ENCODE measurements at places on chromosomes 2 and 18.

- no peak for DNase-seq
Observed at GRCh38 chr2:152062125-152063091, 36.4 kb downstream of the CACNB4 start.

DNA sequence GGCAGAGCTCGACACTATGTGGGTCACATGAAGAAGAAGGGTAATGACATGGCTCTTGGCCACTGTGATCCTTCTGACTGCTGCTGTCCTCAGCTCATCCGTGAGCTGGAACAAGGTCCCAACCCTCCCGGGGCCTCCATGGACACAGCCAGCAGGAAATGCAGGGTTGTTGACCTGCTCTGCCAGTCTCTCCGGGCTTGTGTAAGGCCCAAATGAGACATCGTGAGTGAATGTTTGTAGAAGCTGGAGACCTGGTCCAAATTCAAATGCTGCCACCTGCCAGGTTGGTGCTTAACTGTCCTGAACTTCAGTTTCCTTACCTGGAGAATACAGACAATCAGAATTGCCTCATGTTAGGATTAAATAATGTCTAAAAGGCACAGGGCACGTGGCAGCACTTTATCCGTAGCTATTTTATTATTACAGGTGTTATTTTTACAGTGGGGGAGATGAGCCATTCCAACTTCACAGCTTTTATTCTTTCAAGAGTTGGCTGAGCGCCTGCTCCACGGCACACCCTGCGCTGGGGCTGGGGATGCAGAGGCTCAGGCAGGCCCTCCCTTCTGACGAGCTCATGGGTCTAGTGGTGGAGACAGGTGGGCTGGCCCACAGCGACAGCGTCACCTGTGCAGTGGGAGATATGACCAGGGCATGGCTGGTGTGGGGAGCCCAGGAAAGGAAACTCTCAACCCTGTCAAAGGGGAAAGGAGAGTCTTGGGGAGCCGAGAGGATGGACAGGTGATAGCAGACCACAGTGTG, 15.1 kb downstream of the ARHGEF4 start:
- no peak for DNase-seq

GRCh38 chr2:127220102-127220767, at the start of gene CYP27C1:
Gene CYP27C1 (minus strand): TSS chr2:127220299. CDS start chr2:127220270, 29 bp downstream.
- DNase-seq, result no peak

DNA sequence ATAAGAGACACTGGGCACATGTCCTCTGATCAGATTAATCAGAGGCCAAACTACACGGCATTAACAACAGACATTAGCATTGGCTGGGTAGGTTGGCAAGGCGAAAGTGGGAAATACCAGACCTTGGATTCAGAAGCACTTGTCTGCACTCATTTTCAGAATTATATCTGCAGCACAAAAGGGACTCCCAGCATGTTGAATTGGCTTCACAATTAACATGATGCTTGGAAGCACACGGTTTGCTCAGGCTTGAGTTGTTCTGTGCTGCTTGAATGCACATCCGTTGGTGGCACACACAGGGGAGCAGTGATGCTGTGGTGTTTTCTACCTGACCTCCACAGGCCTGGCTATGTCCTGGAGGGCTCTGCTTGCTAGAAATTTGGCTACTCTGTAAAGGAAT, 83.9 kb downstream of the ACTR3 start:
- DNase-seq, result no peak

DNA sequence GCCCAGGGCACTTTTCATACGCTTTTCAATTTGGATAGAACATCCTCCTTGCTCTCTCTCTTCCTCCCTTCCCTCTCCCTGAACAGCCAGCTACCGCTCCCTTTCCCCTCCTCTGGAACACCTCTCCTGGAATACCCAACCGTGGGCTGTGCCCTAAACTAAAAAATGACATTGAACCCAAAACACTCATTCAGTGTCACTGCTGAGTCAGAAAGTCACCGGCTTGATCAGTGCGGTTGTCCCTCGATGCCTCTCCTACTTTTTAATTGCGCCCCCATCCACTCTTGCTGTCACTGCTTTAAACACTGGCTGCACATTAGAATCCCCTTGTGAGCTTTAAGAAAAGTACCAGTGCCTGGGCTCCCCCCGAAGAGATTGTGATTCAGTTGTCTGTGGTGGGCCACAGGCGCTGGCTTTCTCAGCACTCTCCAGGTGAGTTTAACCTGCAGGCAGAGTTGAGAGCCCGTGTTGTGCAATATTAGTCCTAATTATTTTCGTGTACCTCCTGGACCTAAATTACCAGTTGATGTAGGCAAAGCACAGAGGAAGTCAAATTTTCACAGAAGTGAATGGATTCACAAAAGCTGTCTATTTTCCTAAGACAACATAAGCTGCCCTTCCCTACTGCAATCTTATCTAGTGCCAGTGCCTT, 302.0 kb downstream of the PRKCE start:
- no peak for DNase-seq

DNA sequence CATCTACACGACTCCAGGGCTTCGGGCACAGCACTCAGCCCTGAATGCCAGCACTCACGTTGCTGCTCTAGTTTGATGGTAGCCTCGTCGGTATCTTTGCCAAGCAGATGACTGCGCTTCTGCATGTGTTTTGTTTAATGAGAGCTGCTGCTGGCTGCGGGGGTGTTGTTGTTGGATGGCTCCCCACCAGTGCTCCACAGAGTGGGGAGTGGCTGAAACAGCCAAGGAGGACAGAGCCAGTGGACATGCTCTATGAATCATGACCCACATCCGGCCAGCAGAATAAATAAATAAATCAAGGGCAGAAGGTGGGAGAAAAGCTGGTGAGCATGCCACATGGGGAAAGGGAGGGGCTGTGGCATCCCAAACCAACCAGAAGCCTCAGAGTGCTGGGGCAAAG, 131.2 kb upstream of the SOX11 start:
- no peak for DNase-seq

GRCh38 chr2:100819370-100820272, at the start of gene NPAS2:
Gene NPAS2 (plus strand): TSS chr2:100820139. CDS start chr2:100904755, 84,616 bp downstream.
- DNase-seq, result peak; percentile 14

GRCh38 chr18:12231040-12231882, 22.9 kb upstream of the CIDEA start:
- no peak for DNase-seq

DNA sequence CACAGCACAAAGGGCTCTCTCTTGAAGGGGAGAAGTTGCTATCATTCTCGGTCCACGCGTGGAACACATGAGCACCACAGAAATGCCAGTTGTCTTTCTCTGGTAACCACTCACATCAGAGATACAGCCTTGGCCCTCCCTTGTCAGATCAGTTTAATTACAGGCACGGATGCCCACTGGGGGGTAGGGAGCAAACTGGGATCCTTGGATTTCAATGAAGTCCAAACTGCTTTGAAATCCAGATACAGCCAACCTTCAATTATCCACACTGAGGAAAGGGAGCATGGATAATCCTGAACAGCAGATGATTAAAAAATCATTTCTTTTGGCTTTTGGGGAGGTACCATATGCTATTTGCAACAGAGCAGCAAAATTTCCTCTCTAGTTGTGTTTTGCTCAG, 63.7 kb upstream of the DAPL1 start:
- DNase-seq, result no peak

GRCh38 chr2:8214036-8214615, 467.7 kb upstream of the ID2 start:
- DNase-seq, result no peak

DNA sequence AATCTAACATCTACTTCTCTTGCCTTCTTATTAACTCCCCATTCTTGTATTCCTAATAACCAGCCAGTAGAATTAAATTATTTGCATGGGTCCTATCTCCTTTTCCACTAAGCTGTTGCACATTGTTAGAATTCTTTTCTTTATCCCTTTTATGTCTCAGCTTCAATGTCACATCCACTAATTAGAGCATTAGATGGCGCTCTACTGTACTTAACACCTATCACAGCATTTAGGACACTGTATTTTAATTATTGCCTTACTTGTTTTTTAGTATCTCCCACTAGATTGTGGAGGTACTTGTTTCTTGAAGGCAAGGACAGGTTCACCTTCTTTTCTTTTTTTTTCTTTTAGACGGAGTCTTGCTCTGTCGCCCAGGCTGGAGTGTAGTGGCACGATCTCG, 3.8 kb downstream of the LIPT1 start:
- no peak for DNase-seq

- DNase-seq, result no peak
Observed at GRCh38 chr2:127146820-127147502, 40.0 kb upstream of the BIN1 start.

- peak; percentile 55 for DNase-seq
Observed at GRCh38 chr18:12376034-12376753, 833 bp downstream of the AFG3L2 start.

DNA sequence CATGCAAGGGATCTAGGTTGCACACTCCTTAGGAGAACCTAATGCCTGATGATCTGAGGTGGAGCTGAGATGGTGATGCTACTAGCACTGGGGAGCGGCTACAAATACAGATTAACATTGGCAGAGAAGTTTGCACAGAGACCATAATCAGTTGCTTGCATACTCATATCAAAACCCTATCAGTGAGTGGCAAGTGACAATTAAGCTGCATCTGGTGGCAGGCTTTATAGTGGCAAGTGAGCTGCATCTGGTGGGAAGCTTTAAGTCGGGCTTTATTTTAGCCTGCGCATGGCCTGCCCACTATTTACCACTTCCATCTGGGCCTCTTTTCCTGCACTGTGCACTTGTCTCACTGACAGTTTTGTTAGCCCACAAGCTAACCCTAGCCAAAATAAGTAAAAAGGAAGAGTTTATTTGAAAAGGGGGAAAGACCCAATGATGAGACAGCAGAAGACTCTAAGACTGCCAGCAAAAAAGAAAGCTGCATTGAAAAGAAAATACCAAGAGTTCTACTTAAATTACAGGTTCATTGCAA, 140.9 kb upstream of the B3GNT2 start:
- DNase-seq, result no peak

- no peak for DNase-seq
Observed at GRCh38 chr2:199364153-199364552, 93.6 kb downstream of the SATB2 start.

- no peak for DNase-seq
Observed at GRCh38 chr2:70676301-70677035, 91.5 kb downstream of the ADD2 start.

DNA sequence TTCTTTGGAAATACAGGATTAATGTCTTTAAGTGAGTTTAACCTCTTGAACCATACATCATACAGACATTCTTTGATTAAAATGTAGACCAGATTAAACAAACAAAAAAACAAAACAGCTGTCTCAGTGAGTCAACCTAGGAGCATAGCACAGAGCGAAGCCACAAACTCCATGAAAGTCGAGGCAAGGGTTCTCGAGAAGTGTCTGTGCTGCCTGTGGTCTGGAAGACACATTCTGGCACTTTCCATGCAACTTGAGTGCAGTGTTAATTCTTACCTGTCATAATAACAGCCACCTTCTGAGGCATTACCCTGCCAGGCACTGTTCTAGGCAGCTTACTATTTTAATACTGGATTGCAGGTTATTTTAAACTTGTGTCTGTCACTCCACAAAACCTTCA, 435.5 kb upstream of the MMADHC start:
- DNase-seq, result no peak

- no peak for DNase-seq
Observed at GRCh38 chr2:100831158-100831750, 11.3 kb downstream of the NPAS2 start.

GRCh38 chr2:146451972-146452371, 1392.9 kb upstream of the ACVR2A start:
- DNase-seq, result no peak

Data from hypothalamus (tissue), 51 donors.